ENCODE measurements at places on chromosomes 2 and 18. TPM values are rescaled to one million over a fixed set of nuclear protein-coding genes. Genes with fewer than 3 reads are reported as not detected.

The TPO gene
- 5.4 TPM for polyA plus RNA-seq

The IKZF2 gene
- polyA plus RNA-seq, result 2.4 TPM

The SYT4 gene
- 2.0 TPM for polyA plus RNA-seq

The CYP26B1 gene
- polyA plus RNA-seq, result 6.1 TPM

The CREB1 gene
- polyA plus RNA-seq, result 14.8 TPM

The C2orf92 gene
- 1.7 TPM for polyA plus RNA-seq

The ASAP2 gene
- polyA plus RNA-seq, result 10.2 TPM

The CPO gene
- 0.35 TPM for polyA plus RNA-seq

The MARCO gene
- polyA plus RNA-seq, result 21.7 TPM

The BOLL gene
- polyA plus RNA-seq, result not detected

The TIGD1 gene
- 4.5 TPM for polyA plus RNA-seq

The C2orf81 gene
- 4.9 TPM for polyA plus RNA-seq

The NT5DC4 gene
- not detected for polyA plus RNA-seq

Data from urinary bladder (tissue), 4 donors.